ENCODE measurements at places on chromosomes 4 and X.

GRCh38 chr4:169410839-169411770 lies 140.3 kb upstream of the SH3RF1 start:
- peak; percentile 92 for DNase-seq

DNA sequence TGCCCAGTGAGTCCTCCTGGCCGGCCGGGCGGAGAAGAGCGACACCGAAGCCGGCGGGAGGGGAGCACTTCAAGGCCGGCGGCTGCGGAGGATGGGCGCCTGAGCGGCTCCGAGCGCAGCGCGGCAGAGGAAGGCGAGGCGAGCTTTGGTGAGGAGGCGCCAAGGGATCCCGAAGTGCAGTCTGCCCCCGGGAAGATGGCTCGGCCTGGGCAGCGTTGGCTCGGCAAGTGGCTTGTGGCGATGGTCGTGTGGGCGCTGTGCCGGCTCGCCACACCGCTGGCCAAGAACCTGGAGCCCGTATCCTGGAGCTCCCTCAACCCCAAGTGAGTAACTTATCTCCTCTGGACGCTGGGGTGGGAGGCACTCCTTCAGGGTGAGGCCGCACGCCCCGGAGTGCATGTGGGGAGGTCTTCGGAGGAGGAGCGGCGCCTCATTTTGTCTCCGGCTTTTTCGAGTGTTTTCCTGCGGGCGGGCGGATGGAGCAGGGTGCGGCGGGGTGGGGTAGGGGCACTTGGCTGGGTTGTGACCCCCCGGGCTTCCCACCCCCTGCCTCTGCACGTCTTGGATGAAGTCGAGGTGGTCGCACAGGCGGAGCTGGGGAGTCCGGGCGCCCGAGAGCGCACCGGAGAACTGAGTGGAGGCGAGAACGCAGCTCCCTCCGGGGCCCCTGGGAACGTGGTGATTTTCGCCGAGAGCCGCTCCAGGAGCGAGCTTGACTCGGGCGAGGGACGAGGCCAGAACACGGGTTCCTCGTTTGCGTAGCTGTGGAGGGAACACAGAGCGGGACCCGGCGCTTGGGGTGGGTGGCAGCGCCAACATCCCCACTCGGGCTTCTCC lies 979 bp downstream of the EFNB1 start:
- peak; percentile 38 for DNase-seq

DNA sequence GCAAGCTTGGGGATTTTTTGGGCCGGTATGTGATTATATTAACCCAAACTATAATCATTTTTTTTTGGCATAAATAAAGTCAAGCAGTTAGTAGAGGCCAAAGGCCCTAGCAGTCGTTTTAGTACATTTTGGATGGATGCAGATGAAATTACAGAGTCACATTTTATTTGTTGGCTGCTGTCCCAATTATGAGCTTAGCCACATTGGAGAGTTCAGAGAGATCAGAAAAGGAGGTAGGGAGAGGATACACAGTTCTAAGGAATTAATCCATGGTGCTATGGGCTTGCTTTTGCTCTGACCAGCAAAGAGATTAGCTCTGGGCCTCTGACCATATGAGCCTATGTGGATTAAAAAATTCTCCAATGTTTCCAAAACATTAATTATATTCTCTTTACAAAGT lies 395.1 kb downstream of the RAPGEF2 start:
- no peak for DNase-seq

- DNase-seq = peak; percentile 26
Measured at GRCh38 chr4:163554870-163555465, 60.5 kb downstream of the TMA16 start.

GRCh38 chr4:179601671-179602070 lies 2159.4 kb upstream of the AGA start:
- DNase-seq = peak; percentile 3

- peak; percentile 82 for DNase-seq
Measured at GRCh38 chr4:83358410-83358809, 23.8 kb upstream of the HPSE start.

DNA sequence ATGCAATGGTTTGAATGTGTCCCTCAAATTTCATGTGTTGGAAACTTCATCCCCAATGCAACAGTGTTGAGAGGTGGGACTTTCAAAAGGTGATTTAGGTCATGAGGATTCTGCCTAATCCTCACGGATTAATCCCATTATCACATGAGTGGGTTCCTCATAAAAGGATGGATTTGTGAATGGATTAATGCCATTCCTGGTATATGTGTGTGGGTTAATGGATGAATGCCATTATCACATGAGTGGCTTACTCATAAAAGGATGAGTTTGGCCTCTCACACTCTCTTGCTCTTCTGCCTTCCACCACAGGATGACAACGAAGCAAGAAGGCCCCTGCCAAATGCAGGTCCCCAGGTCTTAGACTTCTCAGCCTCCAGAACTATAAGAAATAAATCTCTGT lies 30.5 kb upstream of the NEUROG2 start:
- no peak for DNase-seq

GRCh38 chr4:9608300-9608699 lies 164.1 kb downstream of the DEFB131A start:
- no peak for DNase-seq

DNA sequence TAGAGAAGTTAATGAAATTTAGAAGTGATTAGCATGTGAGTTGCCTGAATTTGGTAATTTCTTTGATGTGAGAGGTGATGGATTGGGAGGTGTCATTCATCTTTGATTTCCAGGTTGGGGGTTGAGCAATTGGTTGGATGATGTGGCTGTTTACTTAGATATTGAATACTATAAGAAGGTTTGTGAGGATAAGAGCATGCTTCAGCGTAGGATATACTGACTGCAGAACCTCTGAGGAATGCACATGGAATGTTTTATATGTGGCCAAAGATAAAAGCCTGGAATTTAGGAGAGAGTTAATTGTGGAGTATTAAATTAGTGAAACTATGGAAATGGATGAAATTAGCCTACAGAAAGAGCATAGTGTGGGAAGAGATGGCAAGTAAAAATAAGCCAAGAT lies 165.4 kb upstream of the MAD2L1 start:
- DNase-seq = peak; percentile 16

- DNase-seq = peak; percentile 78
Measured at GRCh38 chrX:110168585-110168984, 149.3 kb downstream of the AMMECR1 start.

- DNase-seq = peak; percentile 41
Measured at GRCh38 chr4:75497133-75497532, 17.1 kb downstream of the RCHY1 start.

GRCh38 chrX:48957477-48957826 lies at the start of gene OTUD5:
TSS of gene OTUD5 (minus strand) at chrX:48957607. CDS start at chrX:48957570, 37 bp downstream.
- peak; percentile 69 for DNase-seq

Measured in fibroblast of skin of back (primary cell).